ENCODE measurements at places on chromosomes 5 and 9.

GRCh38 chr9:120412425-120412951, 167.5 kb downstream of the CDK5RAP2 start:
- DNase-seq, result no peak

- no peak for DNase-seq
Observed at GRCh38 chr5:138180183-138180782, 1.4 kb downstream of the KIF20A start.

- no peak for DNase-seq
Observed at GRCh38 chr5:151096001-151096373, 15.2 kb upstream of the TNIP1 start.

- no peak for DNase-seq
Observed at GRCh38 chr5:558326-558725, 34.1 kb upstream of the SLC9A3 start.

DNA sequence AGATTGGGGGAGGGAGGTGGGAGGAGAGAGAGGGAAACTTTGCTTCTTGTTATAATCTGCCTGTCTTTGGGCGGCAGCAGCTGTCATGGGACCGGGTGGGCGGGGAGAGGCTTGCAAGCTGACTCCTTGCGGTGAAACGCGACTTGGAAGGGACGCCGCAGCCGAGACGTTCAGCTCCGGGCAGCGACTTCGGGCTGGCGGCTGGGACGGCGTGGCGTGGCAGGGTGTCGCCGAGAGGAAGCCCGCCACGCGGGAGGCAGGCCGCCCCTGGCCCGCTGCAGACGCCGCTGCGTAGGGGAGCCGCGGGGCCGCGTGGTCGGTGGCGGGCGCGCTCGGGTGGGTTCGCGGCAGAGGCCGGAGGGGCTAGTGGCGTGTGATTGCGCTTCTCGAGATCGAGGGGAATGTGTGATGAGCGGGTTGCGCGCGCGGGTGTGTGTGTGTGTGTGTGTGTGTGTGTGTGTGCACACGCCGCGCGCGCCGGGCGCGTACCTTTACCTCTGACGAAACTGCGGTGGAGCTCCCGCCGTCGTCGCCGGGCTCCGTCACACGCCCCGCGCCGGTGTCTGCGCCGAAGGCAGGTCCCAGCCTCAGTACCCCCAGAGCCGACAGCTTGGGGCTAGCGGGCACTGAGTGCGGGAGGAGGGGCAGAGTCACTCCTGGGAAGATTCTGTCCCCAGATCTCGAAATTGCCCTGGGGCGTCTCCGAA, 1.7 kb downstream of the PPARGC1B start:
- peak; percentile 19 for DNase-seq

DNA sequence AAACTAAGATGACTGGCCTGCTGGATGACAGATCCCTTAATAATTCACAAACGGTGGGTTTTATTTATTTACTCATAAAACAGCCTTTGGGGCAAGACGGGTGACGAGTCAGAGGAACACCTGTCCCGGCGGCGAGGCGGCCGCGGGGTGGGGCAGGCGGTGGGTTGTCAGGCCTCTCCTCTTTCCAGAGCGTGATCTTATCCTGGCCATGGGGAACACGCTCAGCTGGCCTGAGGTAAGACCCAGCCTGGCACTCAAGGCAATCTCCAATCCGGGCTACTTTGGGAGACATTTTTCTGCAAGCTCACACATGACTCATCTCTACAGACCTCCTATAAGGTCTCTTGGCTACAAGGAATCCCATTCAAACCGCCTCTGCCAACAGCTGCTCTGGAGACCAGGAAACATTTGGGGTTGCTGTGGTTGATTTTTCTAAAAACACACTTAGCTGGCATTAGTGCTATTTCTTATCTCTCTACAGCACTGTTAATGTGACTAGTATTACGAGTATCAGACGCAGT, 6.3 kb downstream of the RAPGEF1 start:
- no peak for DNase-seq

DNA sequence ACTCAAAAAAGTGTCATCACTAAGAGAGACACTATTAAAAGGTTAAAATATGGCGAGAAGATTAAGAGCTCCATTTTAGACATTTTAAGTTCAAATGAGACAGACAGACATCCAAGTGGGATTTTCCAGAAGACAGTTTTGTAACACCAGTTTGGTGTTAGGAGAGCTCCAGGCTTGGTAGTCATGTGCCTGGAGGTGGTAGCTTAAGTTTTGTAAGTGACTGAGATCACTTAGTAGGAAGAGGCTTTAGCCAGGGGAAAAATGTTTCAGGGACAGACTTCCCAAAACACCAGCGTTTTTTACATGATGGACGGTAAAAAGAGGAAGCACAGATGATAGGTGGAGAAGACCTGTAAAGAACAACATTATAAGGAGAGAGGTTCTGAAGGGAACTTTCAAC, 150.3 kb downstream of the GIN1 start:
- no peak for DNase-seq

DNA sequence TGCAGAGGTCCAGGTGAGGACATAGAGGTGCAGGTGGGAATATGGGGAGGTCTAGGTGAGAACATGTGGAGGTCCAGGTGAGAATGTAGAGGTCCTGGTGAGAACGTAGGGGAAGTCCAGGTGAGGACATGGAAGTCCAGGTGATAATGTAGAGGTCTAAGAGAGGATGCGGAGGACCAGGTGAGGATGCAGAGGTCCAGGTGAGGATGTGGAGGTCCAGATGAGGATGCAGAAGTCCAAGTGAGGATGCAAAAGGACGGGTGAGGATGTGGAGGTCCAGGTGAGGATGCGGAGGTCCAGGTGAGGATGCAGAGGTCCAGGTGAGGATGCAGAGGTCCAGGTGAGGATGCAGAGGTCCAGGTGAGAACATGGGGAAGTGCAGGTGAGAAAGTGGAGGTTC, 133.8 kb downstream of the MRPL36 start:
- DNase-seq, result no peak

Data from hypothalamus (tissue), 51 donors.